ENCODE measurements at places on chromosomes 2 and 18.

- DNase-seq: no peak
These were observed 116.9 kb downstream of the ALPK2 start for GRCh38 chr18:58511897-58512581.

- peak; percentile 59 for DNase-seq
These were observed 18.5 kb upstream of the EML6 start for GRCh38 chr2:54704688-54705605.

- DNase-seq: no peak
These were observed 944.6 kb upstream of the LRRTM1 start for GRCh38 chr2:81249152-81249551.

DNA sequence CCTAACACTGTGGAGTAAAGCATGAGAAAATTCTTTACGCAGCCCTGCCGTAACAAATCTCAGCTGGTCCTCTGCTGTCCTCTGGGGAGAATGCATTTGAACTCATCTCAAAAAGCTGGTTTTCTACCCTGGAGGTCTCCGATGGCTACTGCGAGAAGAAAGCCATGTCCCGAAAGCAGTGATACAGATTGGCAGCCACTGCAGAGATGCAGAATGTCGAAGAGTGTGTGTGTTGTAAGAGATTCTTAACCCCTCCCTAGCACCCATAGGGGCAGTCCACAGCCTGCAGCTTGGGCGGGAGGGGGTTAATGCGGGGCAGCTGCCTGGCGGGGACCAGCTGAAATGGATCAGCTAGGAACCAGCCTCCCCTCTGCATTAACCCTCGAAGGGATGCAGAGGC, 235.9 kb downstream of the ZNF516 start:
- DNase-seq: no peak

GRCh38 chr2:84846741-84847142, 34.1 kb downstream of the TRABD2A start:
- no peak for DNase-seq

- DNase-seq: peak; percentile 33
These were observed 15.5 kb upstream of the SIX2 start for GRCh38 chr2:45024600-45025291.

DNA sequence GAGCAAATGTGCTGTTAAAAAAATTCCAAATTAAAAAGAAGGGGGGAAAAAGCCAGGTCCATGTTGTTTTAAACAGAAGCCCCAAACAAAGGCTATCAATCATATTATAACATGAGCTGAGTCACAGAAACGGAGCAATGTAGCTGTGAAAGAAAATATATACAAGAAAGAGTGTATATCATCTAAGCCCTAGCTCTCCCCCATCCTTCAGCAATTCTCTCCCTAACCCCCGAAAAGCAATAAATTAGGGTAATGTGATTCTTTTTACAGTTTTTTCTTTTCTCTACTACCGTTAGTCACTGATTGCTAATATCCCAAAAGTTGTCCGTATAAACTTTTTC, 25.3 kb downstream of the FEZ2 start:
- no peak for DNase-seq

DNA sequence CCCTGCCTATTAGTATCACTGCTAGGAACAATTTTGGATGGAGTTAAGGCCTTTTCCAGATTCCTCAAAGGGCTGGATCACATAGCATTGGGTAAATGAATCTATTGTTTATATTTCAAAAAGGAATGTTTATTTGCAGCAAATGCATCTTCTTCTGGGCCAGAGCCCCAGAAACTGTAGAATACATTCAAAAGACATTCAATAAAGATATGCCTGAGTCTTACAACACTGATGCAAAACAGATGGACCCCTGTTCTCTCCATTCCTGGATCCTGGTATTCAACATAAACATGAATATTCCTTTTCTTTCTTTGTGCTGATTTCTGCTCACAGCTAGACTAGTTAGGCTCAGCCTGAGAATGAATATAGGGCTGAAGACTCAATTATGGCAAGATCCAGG, 227.2 kb upstream of the KLHL29 start:
- DNase-seq: peak; percentile 90

Data from muscle of back (tissue), 13 donors.